Astrocyte of the hippocampus (primary cell): ENCODE measurements at places on chromosomes 3 and 15.

- no peak for DNase-seq
Observed at GRCh38 chr15:95401587-95401986, 928.9 kb upstream of the NR2F2 start.

- no peak for DNase-seq
Observed at GRCh38 chr3:132556508-132557159, 40.4 kb upstream of the ACKR4 start.

DNA sequence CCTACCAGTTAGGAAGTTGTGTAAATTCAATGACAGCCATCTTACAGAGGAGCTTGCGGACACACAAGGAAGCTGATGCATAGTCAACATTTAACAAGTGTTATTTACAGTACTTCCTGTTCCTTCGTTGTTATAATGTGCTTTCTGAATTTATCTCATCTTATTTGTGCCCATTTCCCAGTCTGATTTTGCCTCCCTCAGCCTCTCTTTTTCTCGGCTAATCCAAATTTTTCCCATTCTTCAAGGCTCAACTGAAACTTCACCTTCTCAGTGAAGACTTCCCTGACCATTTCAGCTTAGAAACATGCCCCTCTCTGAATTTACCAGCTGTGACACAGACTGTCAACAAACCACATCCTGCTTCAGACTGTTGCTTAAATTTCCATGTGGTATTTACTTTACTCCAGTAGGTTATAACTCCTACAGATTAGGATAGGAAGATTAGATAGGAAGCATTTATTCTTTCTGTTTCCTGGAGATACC, 55.7 kb upstream of the CP start:
- peak; percentile 72 for DNase-seq

GRCh38 chr3:73225991-73226390, 164.5 kb downstream of the EBLN2 start:
- no peak for DNase-seq

GRCh38 chr3:12948891-12949711, 107.7 kb upstream of the RPL32 start:
- peak; percentile 83 for DNase-seq

DNA sequence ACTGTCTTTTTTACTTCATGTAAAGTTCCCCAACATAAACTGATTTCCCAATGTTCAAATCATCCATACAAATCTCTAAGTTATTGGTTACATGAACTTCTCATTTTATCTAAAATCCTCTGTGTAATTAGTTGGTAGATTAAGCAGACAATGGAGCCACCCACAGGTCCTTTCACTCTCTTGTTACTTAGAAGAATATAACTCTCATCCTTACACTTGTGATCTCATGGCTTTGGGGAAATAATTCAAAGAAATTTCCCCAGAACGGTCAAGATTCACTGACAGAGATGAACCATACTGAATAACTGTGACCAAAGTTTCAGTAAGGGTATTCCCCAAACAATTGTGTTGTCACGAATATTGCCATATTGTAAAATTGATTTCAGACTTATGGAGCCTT, 1102.6 kb upstream of the EPHA6 start:
- DNase-seq: no peak

DNA sequence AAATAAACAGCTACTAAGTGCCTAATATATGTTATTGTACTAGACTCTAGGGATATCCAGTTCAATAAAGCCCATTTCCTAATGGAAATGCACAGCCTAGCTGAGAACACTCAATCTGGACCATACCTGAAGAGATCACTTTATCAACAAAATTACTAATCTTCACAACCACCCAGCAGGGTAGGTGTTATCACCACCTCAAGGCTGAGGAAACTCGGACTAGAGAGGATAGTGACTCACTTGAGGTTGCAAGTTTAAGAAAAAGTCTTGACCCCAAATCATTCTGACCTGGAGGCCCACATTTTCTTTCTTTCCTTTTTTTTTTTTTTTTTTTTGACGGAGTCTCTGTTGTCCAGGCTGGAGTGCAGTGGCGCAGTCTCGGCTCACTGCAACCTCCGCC, 3.1 kb upstream of the FMN1 start:
- DNase-seq: no peak
